Posterior vena cava (tissue), 2 donors: ENCODE measurements at places on chromosomes 3 and 15.

GRCh38 chr3:123788710-123789109 is 95.4 kb downstream of the MYLK start:
- DNase-seq, result no peak

DNA sequence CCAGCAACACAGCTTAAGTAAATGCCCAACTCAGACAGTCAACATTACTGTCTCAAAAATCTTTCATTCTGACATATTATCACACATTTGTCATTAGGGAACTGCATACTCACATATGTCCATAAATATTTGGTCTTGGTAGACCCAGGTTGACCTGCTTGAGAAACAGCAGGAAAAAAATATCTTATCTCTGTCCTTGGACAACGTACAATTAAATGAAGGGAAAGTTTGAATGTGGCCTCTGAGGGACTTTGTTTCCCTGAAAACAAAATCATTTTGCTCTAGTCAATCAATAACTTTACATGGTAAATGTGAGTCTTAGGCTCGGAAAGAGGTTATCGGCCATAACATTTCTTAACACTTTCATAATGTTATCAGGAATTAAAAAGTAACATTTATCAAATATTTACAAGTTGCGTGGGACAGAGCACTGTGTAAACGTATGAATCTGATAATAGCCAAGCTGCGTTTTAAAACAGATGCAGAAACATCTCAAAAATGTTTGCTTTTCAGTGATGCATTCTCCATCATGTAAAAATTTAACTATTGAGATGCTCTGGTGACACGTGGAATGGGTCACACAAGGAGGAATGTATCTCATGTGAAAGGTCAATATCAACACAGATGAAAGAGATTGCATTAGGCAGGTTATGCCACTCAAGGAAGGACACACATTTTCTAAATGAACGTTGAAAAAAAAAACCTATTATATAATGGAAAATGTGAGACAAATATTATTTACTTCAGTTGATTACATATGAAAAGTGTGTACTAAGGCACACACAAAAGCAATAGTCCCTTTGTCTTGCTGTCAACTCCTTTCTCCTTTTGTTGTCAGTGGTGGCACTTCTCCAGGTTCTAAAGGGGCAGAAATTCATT is 304.4 kb downstream of the WDR72 start:
- no peak for DNase-seq

- DNase-seq, result no peak
These were observed 100.2 kb downstream of the C3orf70 start for GRCh38 chr3:185052631-185053030.

GRCh38 chr3:155190691-155191090 is 102.8 kb downstream of the STRIT1 start:
- DNase-seq, result no peak

GRCh38 chr3:125440970-125441369 is 65.8 kb upstream of the ZNF148 start:
- DNase-seq, result no peak

DNA sequence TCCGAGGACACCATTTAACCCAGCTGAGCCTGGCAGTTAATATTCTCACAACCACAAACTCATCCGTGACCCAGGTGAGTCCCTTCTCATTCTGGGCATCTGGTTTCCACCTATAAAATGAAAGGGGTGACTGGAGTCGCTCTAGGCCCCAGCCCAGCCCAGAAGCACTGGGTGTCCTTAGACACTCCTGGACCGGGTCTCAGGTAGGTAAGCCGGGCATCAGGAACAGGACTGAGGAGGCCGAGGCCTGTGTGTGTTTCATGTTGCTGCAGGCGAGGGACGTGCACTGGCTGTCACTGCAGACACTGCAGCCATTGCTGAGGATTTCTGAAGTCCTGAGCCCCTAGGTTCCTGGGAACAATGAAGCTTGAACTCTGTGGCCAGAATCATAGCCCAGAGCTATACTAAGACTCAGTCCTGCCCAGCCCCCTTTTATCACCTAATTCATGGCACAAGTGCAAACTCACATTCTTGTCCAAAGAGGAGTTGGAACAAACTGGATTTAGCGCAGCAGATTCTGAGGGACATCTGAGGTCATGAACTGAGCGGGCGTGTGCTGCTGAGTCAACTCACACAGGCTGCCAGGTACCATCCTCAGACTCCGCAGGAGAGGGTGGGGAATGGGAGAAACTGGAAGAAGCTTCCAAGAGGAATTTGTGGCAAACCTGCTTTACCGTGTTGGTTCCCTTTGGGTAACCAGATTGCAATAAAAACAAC is 184.9 kb downstream of the FAM43A start:
- no peak for DNase-seq

GRCh38 chr3:127487196-127487595 is 103.3 kb downstream of the TPRA1 start:
- no peak for DNase-seq

GRCh38 chr3:19744047-19744446 is 190.0 kb downstream of the EFHB start:
- no peak for DNase-seq

DNA sequence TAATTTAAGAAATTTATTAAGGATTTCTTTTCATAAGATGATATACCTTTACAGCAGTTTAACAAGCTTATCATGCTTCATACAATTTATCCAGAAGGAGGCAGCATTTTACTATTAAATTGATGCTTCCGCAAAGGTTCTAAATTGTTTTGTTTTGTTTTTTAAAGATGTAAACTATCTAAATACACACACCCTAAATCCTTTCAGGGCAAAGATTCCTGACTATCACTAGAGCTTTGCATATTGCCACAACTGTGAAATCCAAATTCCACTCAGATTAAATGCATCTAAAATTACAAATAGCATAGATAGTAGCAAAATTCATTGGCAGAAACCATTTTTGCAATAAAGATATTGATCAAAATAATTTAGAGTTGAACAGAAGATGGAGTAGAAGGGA is 44.5 kb upstream of the CCNL1 start:
- no peak for DNase-seq

- DNase-seq, result no peak
These were observed 8.7 kb downstream of the MME start for GRCh38 chr3:155088706-155089345.

DNA sequence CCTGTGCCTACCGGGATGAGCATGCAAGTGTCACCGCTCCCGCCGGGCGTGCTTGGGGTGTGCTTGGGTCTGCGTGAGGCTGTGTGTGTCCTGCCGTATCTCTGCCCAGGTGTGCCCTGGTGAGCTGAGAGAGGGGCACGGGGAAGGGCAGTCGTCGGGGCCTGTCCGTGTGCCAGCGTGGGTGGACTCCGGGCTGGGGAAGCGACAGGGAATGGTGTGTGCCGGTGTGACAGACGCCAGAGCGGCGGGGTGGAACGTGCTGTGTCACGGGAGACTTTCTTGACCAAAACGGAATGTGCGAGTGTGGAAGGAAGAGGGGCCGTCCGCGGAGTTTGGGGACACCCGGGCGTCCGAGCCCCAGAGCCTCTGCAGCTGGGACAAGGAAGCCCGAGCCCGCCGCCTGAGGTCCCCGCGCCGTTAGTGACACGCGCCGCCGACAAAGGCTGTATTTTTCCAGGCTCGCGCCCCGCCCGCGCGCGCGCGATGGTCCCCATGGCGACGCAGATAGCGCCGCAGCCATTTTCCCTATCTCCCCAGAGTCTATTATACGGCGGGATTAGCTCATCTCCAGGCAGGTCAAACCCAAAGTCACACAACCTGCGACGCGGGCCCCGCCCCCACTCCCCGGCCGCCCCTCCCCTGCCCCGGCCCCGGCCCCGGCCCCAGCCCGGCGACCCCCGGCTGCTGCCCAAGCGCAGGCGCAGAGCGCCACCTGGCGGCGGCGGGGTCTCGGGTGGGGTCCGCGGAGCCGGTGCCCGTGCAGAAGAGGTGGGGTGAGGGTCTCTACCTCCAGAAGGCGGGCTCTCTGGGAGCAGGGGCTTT is 4.5 kb upstream of the GATA2 start:
- DNase-seq, result peak; percentile 87

DNA sequence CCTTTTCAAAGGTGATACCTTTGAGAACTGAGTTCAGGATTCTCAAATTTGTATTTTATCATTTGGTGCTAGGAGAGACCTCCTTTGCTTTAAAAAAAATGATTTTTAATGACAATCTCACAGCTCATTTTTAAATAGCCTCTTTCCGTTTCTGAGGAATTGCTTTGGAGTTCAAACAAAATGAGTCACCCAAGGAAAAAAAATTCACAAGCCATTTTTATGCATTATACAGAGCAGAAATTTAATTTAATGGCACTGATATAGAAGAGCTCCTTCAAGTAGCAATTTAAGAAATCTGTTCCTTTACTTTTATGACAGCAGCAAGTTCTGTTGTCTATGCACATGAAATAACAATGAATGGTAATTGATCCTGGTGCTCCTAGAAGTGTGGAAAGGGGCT is 337.9 kb upstream of the KCNMB2 start:
- no peak for DNase-seq

- DNase-seq, result no peak
These were observed 198.8 kb downstream of the LSAMP start for GRCh38 chr3:116246406-116246980.

DNA sequence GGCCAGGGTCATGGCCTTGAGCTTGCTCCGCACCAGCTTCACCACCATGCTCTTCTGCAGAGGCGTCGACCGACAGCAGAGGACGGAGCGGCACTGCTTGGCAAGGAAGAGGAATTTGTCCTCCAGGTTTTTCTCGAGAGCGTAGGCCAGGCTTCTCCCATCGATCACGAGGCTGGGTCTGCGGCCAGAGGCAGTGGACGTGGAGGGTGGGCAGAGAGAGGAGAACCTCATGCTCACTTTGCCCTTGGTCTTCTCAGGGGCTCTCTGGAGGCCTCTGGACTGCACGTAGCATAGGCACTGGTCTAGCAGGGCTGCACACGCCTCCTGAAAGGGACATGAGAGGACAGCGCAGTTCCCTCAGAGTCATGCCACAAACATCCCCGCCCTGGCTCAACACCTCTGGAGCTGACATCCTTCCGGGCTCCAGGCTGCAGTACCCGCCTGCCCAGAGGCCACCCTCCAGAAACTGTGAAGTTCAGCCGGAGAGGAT is 168.3 kb downstream of the ATP10A start:
- no peak for DNase-seq

GRCh38 chr3:41920406-41920965 is 41.4 kb downstream of the ULK4 start:
- DNase-seq, result no peak

GRCh38 chr3:135157045-135157740 is 362.1 kb downstream of the EPHB1 start:
- DNase-seq, result no peak

- no peak for DNase-seq
These were observed 189.8 kb downstream of the SLCO3A1 start for GRCh38 chr15:92043283-92043682.

DNA sequence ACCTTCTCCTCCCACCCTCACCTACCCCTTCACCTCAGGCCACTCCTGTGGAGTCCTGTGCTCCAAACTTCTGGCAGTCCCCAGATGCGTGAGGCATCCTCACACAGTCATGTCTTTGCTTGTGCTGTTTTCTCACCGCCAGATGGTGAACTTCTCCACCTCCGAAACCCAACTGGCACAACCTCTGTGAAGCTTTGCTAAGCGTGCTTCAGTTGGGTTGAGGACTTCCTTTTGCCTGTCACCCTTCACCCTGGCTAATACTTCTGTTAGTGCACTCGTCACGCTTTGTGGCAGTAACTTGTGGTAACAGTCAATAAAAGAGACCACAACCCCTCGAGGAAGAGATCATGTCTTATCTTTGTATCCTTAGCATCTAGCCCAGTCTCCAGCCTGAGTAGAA is 42.0 kb upstream of the SKOR1 start:
- no peak for DNase-seq

DNA sequence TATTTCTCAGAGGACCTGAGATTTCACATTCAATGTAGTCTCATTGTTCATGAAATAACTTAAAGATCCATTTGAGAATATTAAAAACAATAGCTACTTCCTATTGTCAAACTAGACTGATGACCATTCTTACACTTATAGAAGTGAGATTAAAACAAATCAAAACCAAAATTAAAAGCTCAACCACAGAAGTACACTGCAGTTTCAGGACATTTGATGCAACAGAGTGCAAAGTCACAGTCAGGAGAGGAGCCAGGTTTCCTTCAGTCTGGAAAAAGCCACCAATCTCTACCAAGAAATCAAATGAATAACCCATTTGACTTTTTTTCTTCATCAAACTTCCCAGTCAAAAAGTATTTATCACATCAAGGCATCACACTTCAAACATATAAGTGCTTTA is 5.5 kb downstream of the CCPG1 start:
- DNase-seq, result no peak

DNA sequence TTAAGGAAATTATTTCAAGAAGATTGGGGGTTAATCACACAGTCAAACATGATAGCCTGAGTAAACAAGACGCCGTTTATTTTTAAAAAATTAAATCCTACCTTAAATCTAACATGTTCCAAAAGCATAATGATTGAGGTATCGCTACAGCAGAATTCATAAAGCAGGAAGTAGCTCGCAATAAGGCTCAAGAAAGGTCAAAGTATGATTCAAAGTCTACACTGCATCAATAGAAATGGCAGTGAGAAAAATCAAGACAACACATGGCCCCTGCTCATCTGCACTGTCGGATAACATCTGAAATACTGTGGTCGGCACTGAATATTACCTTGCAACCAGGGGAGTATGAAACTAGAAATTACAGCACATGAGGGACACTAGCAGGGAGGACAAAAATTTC is 93.2 kb downstream of the SMARCC1 start:
- DNase-seq, result no peak

DNA sequence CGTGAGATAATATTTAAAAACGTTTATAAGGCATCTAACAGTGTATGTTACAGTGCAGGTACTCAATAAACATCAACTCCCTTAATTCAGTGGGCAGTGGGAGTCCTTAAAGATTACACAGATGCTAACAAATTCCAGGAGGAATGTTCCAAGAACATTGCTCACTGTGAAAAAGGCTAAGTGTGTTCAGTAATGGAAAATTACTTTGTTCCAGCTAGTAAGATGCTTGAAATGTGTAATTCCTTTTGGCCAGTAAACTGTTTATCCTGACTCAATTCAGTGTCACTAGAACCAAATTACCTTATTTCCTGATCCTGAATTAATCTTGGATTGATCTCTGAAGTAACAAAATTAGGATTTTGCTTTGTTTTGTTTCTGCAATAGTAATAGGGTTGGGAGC is 54.2 kb upstream of the SEMA6D start:
- no peak for DNase-seq

DNA sequence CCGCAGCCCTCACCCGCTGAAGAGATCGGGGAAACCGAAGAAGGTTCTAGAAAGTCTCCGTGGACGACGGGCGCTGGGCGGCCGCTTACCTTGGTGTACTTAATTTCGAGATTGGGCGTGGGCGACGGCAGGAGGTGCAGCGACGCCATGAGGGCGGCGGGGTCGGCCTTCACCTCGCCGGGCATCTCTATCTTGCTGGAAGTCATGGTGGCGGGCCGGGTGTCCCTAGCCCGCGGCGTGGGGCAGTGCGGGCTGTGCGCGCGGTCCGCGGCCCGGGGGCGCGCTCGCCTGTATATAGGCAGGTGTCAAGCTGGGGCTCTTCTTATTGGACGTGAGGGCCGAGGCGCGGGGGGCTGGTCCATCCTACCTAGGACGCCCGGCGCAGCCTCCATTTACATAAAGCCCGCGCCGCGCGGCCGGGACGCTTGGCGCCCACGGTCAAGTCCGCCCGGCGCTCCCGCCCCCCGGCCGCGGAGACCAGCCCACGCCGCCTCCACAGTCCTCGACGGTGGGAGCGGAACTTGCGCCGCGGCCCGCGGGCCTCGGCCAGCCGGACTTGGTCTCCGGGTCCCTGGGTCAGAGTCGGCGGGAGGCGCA is at the start of gene ALDH1A2:
TSS of gene ALDH1A2 (minus strand) at position 267 of the 597 bp plus-strand sequence. CDS start at position 206, 61 bp downstream.
- peak; percentile 81 for DNase-seq
